ENCODE measurements at places on chromosomes 13 and 19.
A peak's percentile ranks its signal among the peaks of the same experiment; 100 is the strongest.

- DNase-seq, result no peak
Measured at GRCh38 chr13:73602295-73602694, 531.9 kb downstream of the KLF12 start.

DNA sequence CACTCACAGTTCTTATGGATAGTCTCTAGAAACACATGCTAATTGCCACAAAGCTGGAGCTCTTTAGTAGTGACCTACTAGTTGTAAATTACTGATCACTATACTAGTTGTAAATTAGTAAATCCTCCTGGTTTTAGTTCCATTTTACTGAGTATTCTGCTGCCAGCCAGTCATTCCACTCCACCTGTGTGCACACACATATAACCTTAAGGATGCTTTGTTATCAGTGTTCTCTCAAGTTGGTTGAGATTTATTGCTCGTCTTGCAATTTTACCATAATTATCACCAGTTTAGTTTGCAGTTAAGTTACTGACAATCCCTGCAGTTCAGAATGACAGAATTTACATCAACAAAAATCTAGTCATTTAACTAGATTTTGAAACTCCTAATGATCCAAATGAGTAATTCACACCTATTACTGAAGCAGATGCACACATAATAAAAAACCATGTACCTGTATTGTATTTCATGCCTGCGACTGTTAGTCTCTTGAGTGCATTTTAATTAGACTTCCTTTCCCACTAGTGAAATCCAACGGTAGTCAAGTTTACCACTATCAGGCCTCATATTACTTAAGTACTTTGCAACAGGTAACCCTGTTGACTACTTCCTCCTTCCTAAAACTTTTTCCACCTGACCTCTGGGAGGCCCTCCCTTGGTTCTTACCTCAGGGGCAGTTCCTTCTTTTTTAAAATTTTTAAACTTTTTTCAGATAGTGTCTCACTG is 7.6 kb downstream of the TPT1 start:
- DNase-seq, result no peak

DNA sequence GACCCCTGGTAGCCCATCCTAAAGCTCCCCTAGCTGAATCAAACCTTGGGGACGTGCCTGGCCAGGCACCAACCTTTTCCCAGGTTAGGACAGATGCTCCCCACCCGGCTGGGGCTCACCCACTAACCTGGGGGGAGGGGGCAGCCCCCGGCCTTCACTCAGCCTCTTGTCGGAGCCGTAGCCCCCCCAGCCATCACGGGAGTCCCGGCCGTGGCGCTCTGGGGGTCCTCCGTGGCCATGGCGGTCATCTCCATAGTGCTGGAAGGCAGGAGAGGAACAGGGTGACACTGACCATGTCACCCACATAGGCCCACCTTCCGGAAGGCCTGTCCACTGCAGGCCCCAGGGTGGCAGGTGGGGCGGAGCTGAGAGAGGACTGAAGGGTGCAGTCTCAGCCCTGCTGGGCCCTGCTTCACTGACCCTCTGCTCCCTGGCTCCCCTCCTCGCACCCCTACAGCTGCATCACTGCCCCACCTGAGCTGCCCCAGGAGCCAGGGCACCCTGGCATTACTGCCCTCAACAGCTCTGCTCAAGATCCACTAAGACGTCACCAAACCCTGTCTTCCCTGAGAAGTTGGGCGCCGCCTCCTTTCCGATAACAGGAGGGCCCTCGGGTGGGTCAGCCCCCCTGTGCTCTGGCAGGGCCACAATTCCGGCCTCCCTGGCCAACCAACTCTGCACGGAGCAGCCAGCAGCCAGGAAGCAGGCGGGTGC is 22.6 kb upstream of the TINCR start:
- no peak for DNase-seq

DNA sequence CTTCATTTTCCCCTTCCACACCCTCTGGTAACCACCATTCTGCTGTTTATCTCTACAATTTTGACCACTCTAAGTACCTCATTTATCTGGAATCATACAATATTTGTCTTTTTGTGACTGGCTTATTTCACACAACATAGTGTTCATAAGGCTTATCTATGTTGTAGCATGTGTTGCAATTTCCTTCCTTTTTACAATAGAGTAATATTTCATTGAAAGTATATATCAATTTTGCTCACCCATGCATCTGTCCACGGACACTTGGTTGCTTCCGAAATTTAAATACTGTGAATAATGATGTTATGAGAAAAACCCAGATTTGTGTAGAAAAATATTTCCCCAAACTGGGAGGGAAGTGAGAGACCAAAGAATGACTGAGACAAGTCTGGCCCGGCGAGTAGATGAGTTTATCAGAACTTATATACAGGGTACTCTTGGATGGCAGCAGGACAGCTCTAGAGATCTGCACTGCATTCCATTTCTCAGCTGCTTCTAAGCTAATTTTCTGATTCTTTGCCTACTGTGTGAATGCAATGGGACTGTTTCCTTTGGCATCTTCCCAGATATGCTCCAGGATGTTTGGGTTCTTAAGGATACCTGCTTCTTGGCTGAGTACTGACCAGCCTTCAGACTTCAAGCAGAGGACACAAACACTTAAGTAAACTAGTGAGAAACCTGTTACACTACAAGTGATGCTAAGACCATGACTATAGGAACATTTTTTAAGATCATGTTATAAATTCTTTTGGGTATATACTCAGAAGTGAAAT is 834.0 kb upstream of the PCDH9 start:
- no peak for DNase-seq

GRCh38 chr13:20988033-20988908 is 73.1 kb downstream of the LATS2 start:
- DNase-seq, result no peak

- no peak for DNase-seq
Measured at GRCh38 chr13:74203576-74203975, 69.4 kb upstream of the KLF12 start.

DNA sequence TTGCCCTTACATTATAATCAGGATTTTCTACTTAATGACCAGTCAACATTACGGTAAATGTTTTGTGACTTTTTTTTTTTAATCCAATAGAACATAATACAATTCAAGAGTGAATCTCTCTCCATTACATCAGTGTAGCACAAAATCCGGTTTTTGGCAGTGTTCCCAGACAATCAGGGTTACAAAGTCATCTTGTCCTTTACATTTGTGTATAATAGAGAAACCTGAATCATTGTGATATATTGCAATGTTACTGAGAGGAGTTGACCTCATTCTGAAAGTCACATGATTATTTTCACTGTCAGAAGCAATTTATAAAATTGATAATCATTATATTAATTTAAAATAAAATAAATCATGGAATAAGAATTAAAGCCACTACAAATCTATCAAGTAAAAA is 1346.0 kb upstream of the SPRY2 start:
- no peak for DNase-seq

DNA sequence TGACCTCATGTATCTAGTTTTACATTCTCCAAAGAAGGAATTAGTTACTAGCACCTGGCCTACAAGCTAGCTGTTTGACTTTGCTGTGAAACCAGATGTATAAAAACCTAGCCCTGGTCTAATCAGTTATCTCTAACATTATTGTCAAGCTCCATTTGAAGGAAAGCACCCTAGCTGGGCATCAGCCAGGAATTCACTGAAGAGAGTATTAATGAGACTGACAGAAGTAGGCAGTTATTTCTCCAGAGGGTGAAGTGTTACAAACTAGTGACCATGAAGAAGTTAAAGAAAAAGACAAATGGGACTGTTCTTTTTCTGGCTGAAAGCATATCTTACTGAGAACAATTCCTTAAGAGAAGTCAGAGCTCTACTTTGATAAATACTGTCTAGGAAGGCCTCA is 2529.3 kb upstream of the PCDH20 start:
- no peak for DNase-seq

DNA sequence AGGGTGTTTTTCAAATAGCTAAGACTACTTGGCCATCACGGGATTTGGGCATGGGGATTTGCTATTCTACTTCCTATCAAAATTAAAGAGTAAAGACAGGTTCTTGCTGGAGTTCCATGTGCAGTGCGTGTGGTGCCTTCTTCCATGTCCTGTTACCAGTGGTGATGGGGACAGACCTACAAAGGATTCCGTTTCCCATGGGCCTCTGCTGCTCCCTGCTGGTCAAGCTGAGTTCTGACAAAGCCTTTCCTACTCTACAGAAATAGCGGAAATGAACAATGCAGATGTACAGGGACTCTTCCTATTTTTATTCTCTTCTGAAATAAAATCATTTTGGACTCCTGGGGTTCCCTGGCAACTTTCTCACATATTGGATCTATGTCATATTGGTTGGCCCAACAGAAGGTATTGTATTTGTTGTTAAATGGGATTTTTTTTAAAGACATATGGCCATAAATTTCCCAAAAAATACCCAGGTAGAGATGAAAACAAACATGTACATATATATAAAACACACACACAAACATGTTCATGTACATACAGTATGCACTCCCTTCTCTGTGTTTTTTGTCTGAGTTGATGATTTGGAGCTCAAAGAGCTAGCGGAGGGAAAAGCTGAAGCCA is 90.5 kb upstream of the SLC15A1 start:
- DNase-seq, result peak; percentile 41

- no peak for DNase-seq
Measured at GRCh38 chr13:37303606-37304005, 198.1 kb upstream of the CSNK1A1L start.

DNA sequence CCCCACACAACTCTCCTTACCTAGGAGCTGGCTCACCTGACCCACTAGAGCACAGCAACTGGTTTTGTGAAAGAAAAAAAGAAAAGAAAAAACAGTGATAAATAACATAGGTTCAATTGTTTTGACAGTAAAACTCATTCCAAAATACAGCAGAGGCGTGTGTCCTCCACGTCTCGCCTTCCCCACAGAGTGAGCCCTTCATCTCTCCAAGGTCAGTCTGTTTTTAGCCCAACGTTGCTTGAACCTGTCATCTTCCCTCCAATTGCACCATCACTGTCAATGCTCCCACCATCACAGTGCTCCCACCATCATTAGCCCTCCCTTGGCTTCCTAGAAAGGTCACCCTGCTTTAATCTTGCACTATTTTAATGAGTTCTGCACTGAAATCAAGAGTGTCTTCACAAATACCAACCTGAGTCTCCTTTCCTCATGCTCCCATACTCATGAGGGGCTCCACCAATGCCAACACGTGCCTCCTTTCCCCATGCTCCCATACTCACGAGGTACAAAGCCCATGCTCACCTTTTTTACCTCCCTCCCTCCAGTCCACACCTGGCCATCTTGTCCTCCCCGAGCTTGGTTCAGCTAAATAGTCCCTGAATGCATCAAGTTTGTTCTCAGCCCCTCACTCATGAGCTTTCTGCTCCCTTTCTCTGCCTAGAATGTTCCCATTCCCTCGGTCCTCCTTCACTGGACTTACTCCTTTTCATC is 103.7 kb downstream of the IRS2 start:
- DNase-seq, result no peak

DNA sequence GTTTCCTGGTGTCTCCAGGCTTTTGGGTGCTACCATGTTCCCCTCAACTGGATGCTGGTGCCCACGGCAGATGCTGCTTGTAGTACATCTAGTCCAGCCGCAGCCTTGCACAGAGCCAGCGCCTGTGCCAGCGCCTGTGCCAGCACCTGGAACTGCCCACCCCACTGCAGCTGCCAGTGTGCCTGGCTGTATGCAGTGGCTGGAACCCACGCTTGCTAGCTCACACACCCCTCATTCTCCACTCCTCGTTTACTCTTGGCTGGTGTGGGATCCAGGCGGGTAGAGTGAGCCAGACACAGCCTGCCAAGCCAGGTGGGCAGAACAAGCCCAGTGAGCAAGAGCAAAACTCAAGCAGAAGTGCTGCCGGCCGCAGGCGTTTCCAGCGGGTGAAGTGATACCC is 428.6 kb downstream of the SLITRK1 start:
- DNase-seq, result no peak

DNA sequence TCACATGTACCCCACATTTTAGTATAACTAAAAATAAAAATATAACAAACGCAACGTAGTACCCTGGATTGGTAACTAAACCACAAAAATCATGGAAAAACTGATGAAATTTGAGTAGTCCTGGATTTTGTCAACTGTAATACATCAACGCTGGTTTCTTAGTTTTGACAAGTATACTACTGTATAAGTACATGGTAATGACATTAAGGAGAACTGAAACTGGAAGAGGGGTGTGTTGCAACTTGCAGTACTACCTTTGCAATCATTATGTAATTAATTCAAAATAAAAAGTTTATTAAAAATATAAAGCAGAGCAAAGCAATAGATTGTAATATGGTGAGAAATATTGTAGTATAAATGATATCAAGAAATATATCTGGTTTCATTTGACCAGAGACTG is 1158.0 kb upstream of the SPRY2 start:
- no peak for DNase-seq

DNA sequence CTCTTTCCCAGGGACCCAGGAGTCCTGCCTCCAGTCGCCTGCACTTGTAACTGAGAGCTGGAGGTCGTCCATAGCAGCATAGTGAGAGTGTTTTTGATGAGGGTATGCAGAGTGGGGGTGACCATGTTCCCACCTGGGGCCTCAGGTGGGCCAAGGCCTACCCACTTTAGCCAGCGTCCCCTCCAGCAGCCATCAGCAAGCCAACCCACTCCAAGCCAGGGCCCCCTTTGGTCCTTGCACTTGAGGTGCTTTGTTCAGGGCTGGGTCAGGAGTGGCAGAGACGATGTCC is 11.9 kb upstream of the SMG9 start:
- DNase-seq, result no peak

DNA sequence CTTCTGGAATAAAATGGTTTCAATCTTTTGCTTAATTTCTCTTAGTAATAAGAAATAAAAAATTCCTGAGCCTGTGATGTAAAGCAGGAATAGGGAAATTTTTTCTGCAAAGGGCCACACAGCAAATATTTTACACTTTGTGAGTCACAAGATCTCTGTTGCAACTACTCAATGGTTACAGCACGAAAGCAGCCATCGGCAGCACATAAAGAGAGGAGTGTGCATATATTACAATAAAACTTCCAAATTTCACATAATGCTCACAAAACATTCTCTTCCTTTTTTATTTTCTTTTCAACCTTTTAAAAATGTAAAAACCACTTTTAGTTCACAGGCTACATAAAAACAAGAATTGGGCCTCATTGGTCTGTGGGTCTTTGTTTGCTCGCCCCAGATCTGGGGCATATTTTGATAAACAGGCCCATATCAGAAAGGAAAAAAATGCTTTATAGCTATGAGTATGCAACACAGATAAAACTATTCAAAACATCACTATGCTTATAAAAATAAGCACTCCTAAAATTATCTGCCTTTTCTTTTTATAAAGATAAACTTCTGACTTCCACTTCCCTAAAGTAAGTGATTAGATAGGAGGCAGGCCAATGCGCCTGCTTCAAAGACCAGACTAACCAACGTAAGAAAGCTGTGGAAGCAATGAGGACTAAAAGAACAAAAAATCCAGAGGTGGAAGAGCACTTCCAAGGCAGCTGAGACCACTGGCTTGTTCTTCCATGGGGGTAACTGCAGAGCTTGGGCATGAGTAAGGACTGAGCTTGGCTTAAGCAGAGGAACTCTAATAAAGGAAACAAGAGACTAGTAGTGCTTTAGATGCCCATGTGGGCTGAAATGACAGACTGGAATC is 26.5 kb downstream of the MYCBP2 start:
- no peak for DNase-seq

GRCh38 chr13:31009166-31009565 is 76.7 kb downstream of the TEX26 start:
- DNase-seq, result no peak

- peak; percentile 14 for DNase-seq
Measured at GRCh38 chr19:45499196-45500180, 1.2 kb downstream of the PPM1N start.

GRCh38 chr13:35475960-35476943 is at the start of gene MAB21L1:
Gene MAB21L1, minus strand, starts transcription at chr13:35476689. Its CDS starts 551 bp downstream, at chr13:35476138.
- no peak for DNase-seq

GRCh38 chr13:105597573-105597972 is 937.9 kb downstream of the EFNB2 start:
- no peak for DNase-seq

All from activated CD4-positive, CD25-positive, alpha-beta regulatory T cell (primary cell).